ENCODE measurements at places on chromosomes 12 and 14.

DNA sequence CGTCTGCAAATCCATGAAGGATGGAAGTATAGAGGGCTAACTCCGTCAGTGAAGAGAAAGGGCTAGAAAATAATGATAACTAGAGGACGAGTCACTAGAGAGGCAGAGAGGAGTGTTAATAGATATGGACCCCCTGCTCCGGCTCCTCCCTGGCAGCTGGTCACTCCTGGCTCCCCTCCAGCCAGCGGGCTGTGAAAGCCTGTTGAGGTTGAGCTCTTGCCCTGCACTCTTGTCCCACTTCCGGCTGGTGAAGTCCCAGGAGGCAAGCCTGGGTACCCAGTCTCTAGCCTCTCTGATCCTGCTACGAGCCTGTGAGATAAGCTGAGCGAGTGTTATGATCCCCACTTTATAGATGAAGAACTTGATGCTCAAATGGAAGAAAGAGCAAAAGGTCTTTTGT, 90.3 kb downstream of the RFX4 start:
- no peak for DNase-seq

DNA sequence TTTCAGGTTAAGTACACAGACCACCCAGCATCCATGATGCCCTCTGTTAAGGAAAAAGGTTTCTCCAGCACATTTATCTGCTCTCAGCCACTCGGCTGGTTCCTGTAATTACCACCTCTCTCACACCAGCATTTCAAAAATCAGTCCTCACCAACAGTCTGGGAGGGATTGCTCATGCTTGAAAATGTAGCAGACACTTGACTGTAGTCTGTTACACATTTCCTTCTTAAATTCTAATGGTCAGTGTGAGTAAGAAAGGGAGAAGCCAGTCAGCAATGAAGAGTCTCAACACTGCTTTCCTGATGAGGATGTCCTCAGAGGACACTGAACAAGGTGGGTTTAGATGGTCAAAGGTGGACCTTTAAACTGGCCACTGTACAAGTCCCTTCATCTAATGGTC, 6.0 kb downstream of the ZBTB39 start:
- DNase-seq, result no peak

- DNase-seq, result no peak
Observed at GRCh38 chr12:118714051-118714460, 267.3 kb upstream of the SRRM4 start.

DNA sequence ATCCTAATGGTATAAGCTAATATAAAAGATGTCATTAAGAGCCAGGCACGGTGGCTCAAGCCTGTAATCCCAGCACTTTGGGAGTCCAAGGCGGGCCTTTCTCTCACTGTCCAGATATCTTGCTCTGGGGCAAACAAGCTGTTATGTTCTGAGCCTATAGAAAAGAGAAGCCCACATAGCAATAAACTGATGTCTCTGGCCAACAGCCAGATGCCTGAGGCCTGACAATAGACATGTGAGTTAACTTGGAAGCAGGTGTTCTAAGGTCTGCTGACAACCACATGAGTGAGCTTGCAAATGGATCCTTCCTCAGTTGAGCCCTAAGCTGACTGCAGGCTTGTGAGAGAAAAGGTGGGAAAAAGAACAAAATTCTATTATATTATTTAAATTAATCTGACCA, 25.0 kb downstream of the YAF2 start:
- DNase-seq, result no peak

DNA sequence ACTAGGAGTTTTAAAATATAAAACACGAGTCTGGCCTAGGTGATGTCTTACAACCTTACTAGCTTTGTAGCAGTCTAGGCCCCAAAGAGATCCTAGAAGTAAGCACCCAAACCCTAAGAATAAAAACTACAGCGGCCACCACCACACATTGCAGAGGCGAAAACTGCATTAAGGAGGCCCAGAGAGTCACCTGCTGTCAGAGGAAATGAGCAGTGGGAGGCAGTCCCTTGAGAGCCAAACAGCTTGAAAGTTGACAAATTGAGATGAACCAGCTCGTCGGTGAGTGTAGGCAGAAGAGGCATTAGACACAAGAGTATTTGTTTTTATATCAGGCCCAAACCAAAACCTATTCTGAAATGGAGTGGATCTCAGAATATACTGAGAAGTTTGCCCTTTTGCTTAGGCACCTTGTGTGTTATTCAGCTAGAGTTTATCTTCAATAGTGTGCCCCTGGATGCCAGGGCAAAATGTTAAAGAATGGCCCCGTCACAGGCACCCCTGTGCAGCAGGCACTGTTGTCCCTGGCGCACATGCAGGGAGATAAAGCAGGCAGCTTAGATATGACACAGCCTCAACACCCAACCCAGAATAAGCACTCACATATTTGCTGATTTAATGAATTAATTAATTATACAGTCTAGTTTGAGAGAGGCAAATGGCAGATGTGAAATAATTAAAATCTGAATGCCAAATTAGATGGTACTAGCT, 56.7 kb downstream of the TTC7B start:
- DNase-seq, result no peak

- DNase-seq, result peak; percentile 100
Observed at GRCh38 chr12:130838951-130839769, at the start of gene STX2. Gene STX2, minus strand, starts transcription at chr12:130839250. Its CDS starts 151 bp downstream, at chr12:130839099.

DNA sequence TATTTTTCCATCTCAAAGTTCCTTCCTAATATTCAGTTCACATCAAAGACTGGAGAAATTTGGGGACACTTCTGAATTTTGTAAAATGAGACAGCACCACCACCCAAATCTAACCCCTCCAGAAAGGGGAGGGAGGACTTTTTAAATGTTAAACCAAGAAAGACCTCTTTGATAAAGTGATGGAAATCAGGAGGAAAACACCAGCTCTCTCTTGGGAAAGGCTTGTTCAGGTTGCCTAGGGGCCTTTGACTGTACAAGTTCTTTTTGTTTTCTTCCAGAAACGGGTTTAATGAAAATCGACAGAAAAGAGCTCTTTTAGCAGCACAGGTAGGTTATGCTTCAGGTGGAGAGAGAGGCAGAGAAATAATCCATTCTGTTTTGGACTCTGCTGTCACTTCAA, 112.3 kb downstream of the OTOGL start:
- DNase-seq, result no peak

GRCh38 chr14:81298911-81299310, 78.2 kb upstream of the GTF2A1 start:
- no peak for DNase-seq

DNA sequence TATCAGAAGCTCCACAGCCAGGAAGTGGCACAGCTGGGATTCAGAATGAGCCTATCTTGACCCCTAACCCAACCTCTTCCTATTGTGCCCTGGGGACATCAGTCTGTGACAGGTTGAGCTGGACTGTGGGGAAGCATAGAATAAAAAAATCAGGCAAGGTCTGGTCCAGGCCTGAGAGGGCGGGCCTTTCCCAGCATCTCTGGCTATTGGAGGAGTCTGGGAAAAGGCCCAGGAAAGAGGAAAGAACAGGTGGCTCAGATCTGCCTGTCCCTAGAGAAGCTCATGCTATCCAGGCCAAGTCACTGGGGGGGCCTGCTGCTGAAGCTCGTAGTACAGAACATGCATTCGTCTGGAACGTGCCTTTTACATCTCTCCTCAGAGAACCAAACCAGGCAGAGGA, 100.5 kb downstream of the PPM1H start:
- DNase-seq, result no peak

GRCh38 chr14:92684801-92685560, 63.4 kb downstream of the LGMN start:
- DNase-seq, result no peak

DNA sequence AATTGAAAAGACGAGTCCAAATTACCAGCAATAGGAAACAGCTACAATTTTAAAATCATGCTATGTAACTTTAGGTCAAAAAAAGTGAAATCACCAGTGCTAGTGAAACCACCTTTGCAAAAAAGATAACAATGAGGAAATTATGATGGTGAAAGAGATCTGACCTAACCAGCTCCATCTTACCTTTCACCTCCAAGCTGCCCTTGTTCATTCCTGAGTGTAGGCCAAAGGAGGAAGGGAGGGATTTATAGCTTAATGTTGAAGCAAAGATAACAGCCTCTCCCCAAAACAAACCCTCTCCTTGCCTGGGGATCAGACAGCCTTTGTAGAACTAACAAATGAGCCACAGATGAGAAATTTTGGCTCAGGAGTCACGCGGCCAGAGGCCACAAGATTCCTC, 83.2 kb upstream of the EIF5 start:
- no peak for DNase-seq

DNA sequence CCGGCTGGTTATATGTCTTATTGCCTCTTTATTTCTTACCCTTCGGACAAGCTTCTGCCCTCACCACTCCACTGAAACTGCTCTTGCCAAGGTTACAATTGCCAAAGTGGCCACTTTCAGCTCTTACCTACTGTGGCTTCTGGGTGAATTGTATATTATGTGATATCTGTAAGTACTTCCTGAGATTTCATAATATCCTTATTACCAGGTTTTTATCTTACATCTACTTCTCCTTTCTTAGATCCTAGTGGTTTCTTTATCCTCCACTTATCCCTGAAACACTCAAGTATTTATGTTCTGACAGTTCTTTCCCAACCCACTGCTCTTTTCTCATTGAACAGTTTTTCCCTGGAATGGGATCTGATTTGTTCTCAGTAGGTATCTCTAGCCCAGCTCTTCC, 10.5 kb downstream of the CELA1 start:
- DNase-seq, result no peak

DNA sequence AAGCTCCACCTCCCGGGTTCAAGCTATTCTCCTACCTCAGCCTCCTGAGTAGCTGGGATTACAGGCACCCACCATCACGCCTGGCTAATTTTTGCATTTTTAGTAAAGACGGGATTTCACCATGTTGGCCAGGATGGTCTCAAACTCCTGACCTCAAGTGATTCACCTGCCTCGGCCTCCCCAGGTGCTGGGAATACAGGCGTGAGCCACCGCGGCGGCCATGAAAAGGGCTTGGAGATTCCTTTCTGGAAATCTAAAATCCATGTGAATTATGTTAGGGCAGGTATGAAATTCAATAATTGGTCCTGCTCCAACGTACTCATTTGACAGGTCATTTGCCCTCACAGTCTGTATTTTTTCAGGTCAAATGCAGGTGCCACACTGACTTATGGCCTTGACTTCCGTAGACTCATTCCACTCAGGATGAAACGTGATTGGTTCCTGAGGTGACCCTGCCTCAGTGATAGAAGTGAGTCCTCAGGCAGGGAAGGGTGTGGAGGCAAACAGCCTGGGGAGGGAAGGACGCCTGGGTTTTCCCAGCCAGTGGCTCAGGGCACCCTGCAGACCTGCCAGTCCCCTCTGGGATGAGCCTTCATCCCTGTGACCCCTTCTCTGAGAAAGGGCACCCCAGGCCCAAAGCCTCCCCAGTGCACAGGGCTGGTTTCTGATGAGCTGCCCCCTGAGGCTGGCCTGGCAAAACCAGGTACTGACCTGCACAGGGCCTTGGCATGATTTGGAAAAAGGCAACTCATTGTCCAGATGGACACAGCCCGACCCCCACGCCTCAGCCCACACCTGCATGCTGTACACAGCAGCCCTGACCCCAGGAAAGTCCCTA, 48.7 kb downstream of the PSMA6 start:
- DNase-seq, result no peak

DNA sequence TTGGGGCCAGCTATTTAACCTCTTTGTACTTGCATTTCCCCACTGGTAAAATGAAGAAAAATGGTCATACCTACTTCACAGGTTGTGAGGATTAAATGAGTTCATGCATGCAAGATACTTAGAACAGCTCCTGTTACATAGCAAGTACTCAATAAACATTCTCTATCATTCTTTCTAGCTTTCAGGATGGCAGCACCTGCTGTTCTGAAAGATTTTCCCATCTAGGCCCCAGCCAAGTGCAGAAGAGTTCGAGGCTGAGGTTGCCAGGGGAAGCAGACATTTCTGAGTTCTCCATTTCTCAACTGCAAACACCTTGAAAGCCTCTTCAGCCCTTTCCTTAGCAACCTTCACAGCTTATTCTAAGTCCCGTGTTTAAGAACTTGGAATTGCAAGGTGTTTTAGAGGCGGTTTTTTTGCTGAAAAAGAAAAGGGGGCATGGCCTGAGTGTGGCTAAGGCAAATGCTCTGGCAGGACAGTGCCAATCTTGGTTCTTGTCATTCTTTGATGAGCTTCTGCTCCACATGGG, 73.0 kb upstream of the PRMT8 start:
- DNase-seq, result no peak

DNA sequence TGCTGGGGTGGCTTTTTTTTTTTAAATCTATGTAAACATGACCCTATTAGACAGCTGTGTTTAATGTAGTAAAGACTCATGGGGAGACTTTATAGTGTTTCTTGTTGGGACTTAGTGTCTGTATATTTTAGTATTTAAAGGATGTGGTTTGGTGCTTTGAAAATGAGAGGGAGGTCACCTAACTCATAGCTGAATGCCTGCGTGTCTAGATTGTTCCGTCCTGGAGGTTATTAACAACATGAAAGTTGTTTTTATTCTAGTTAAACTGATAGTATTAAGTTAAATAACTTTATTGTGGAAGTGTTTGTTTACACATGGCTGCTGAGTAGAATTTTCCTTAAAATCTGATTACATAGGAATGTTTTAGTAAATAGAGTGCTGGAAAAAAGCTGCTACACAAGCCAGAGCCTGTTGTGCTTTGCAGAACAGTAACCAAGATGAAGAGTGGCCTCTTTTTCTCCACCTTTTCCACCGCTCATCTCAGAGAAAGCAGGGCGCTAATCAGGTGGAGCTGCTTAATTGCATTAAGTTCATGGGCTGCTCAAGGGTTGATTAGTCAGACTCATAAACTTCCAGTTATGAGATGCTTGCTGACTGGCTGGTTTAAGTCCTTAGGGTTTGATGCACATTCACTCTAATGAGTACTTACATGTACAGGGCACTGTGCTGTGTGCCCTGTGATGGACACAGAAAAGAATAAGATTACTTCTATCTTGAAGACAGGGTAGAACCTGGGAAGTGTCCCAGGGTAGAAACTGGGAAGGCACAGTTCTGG, 62.7 kb downstream of the FBXO34 start:
- no peak for DNase-seq
